ENCODE measurements at places on chromosomes 5 and 9. TPM values are rescaled to one million over a fixed set of nuclear protein-coding genes. Genes with fewer than 3 reads are reported as not detected.

The SPINK13 gene
- not detected for total RNA-seq

The DNM1 gene
- total RNA-seq, result 20.6 TPM

The FAM120A gene
- 57.1 TPM for total RNA-seq

The NOTCH1 gene
- total RNA-seq, result 22.2 TPM

The CRAT gene
- 69.4 TPM for total RNA-seq

The PCDHA6 gene
- total RNA-seq, result 0.69 TPM

DNA sequence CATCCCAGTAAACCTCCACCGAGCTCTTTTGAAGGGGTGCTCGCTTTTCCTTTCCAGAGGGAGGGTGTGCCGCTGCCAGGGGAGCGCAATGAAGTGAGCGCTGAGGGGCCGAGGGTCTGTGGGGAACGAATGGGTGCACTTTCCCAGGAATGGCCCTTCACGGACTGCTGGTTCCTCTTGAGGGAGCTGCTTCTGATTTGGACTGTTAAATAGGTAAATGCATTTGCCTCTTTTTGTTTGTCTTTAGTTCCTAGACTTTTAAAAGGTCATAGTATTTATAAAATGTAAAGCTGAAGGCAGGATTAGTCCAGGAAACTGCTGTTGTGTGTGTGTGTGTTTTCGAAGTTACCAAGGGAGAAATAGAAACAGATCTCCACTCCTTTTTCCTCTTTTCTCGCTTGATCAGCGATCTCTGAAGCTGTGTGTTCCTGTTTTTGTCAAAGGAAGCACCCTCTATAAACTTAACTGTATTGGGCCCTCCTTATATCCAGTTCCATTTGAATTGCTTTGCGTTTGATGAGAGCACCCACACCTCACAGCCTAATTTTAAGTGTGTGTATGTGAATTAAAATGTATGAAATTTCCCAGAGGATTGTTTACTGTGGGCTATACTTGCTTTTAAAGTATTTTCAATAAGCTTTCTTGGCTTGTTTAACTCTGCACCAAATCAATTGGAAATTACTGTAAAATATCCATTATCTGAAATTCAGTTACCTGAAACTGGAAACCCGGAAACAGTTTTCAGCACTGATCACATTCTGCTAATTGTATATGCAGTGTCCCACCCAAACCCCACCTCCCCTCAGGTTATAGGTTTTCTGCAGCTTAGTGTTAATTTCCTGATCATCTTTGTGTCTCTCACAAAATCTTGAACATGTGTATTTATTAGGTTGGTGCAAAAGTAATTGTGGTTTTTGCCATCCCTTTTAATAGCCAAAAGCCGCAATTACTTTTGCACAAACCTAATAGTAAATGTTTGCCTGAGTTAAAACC, 966 bp downstream of the SNX2 start:
- peak; percentile 5 for DNase-seq

DNA sequence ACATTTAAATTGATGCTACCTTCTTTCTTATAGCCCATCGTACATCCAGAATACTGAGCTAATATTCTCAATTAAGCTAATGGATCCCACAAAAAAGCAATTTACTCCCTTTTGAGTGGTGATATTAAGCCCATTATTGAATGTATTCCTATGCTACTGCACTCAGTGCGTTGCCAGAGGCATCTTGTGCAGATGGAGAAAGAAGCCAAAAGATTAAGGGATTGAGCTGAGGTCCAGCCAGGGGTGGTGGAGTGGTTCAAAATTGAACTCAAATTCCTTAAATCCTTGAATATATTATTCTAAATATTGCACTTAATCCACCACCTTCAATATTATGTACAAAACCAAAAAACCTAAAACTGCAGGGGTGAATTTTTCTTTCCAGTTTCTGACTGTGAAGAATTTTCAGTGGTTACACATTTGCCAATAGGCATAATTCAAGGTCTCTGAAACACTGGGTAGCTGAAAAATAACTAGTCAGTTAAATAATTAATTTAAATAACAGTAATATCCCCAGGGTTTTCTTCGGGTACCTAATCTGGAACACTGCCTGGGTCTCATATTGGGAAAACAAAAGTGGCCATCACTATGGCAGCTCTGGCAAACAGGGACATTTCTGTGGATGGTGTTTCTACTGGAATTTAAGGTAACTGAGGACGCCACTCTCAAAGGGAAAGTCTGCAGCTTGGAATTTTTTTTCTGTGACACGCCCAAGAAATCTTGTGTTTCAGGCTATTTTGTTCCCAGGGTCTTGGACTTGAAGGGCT, 6.2 kb upstream of the LIFR start:
- DNase-seq, result no peak

DNA sequence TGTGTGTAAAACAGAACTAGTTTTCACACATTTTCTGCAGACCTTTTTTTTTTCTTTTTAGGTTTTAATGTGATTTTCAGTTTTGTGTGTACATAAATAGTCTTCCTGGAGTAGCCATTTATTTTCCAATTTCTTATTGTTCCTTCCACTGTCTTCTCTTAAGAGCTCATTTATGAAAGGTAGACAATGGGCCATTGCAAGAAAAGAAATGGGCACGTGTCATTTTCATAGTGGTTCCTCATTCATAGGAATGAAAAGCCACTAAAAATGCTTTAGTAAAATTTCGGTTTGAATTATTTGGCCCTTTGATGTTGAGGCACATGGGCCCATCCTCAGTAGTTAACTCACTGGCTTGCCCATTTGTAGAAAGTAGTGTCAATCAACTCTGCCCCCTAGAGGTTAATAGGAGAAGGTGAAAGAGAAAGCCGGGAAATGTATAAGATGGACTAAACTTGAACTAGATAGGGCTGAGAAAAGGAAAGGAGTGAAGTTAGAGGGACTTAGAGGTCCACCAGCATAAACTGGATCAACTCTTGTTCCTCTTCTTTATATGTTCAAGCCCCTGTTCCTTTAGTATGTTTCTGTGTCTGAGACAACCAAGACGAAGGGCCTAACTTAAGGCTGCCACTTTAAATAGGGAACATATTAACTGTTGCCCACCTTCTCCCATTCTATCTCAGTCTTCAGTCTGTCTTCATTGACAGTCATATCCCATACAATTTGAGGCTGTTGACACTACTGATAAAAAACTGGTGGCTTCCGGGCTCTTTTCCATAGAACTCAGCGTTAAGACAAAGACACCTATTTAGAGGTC, 72.6 kb downstream of the SMARCA2 start:
- peak; percentile 48 for DNase-seq

DNA sequence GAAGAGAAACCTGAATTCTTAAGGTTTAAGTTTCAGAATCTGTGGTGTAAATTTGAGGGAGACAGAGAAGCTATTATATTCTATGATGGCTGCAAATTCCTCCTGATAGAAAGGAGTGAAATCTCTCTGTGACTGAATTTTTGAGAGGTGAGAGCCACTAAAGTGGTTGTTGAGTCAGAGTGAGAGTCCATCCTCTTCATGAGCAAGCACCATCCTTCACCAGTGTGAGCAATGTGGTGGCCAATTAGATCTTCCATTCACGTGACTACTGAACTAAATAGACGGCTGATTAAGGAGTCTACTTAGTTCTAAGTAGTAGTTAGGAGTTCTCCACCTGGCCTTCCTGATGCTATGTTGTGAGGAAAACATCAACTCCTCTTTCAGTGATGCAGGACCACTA, 147.8 kb upstream of the CCNH start:
- DNase-seq, result no peak

DNA sequence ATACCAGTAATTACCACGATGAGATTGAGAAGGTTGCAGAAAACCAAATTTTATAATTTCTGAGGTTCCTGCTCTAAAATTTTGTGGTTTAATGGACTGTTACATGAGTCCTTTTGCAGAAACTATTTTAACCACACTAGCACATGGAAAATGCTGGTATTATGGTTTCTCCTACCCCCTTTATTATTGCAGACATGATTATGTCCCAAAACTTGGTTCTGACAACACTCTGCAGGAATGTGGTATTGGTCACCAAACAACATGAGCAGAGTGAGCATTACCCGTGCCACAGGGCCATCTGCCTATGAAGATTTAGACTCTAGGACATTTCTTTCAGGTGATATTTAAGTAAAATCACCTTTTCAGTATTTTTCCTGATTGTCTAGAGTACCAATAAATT, 2.8 kb upstream of the ECM2 start:
- no peak for DNase-seq

GRCh38 chr9:33139421-33140228, 27.5 kb downstream of the B4GALT1 start:
- DNase-seq, result no peak

GRCh38 chr9:134716067-134716466, 74.5 kb downstream of the COL5A1 start:
- peak; percentile 53 for DNase-seq

DNA sequence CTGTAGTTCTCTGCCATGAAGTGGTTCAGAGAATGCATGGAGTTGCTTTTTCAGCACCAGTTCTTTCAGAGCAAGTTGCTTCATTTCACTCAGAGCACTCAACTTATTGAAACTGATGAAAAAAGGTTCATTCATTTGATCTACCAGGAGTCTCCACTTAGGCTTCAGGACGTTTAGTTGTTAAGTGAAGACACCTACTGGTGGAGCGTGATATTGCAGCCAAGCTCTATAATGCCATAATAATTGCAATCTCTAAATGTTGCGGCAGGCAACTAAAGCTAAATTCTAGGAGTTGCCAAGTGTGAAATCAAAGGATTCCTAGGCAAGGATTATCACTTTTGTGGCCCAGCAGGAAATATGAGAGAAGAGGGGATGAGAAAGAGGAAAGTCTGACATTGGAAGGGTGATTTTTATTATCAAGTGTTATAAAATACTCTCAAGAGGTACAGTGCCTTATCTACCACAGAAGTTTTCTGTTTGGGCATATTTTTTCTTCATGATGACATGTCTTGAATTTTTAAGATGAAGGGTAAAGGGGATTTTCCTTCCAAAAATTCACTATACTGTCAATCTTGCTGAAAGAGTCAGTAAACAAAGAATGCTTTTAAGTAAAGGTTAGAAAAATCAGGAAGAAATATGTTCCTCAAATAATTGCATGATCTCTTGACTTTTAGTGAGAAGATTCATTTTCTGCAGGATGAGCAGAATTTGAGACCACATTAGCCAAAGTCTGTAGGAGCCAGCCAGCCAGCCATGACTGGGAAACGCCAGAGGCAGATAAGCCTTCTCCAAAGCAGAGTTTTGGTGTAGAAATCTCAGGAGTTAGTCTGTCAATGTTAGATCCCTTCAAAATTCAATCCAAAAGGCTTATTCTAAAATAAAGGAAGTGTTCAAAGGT, 83.4 kb downstream of the SH3PXD2B start:
- peak; percentile 34 for DNase-seq

DNA sequence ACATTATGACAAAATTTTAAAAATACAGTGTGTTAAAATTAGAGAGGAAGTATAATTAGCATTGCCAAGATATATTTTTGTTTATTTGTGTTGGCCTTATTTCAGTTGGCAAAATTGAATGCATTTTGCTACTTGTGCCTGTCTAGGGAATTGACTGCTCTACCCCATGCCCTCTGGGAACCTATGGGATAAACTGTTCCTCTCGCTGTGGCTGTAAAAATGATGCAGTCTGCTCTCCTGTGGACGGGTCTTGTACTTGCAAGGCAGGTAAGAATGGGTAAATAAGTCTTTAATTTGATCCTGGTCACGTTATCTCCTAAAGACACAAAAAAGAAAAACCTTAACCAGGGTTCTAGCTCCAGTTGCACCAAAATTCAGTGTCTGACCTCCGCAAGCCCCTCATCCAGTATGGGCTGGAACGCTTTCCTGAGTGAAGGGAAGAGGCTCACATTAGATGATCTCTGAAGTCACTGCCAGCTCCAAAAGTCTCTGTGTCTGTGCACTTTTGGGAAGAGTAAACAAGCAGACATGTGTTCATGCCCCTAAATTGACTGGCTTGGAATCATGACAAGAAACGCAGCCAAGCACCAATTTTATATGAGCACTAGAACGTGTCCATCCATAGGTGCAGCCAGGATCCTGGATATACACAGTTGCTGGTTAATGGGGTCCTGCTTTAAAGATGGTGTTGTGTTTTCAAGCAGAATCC, 98.3 kb upstream of the PRRC1 start:
- DNase-seq, result no peak

DNA sequence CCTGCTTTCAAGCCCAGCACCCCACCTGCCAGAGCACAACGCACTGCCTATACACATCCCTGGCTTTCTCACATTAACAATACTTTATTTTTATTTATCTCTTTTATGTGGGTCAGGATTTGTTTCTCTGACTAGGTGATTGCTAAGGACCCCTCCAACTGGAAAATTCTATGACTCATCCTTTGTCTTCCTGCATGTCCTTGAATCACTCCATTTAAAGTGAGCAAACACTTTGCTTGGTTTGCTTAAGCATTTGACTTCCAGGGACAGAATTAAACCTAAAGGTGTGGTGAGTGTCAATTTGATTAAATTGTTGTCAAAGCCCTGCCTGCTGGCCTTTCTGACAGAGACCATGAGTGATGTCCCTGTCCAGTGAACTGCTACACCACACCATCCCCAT, 536.5 kb upstream of the BRINP1 start:
- no peak for DNase-seq

- DNase-seq, result no peak
Observed at GRCh38 chr5:946720-947625, 54.3 kb downstream of the TRIP13 start.

DNA sequence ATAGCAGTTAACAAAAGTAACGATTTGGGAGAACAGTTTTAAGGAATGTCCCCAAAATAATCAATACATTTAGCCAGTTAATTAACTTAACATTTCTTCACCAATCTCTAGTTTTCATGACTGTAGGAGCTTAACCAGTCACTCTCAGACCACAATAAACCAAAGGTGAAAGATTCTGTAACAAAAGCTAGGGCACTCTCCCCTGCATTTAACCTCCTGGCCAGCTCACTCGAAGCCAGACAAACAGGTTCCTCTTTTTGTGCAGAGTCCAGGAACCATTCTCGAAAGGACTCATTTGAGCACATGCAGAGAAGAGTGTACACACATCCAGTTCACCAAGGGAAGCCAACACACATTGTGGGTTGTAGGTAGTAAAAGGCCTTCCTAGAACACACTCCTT, 6.5 kb downstream of the IL7R start:
- DNase-seq, result no peak
